ENCODE measurements at places on chromosomes 7 and 10.

DNA sequence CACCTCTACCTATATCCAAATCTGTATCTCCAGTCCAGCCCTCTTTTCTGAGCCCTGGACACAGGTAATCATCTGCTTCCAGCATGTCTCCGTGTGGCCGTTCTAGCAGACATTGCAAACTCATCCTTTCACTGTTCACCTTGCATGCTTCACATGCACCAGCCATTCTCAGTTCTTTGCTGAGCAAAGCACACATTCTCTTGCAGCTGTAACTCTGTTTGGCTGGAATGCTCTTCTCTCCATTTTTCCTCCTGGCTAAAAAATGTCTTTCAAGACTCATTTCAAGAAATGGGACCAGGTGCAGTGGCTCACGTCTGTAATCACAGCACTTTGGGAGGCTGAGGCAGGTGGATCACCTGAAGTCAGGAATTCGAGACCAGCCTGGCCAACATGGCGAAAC, 40.3 kb upstream of the NRF1 start:
- no peak for DNase-seq

DNA sequence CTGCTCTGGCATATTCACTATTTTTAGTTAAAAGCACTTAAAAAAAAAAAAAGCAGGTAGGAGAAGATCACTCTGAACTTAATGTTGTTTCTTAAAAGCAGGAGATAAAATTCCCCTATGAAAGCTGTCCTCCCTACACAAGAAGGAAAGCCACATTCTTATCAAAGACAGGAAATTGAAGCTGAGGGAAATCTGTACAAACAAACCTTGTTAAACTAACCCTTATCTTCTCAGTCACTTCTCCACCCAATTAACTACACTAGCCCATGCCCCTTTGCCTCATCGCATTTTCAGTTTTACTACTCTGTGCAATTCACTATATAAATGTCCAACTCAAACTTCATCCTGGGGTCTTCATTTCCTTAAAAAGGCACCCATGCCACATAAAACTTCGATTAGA, 2.7 kb upstream of the CDCA7L start:
- no peak for DNase-seq

GRCh38 chr10:126014309-126014708, 117.9 kb downstream of the FANK1 start:
- DNase-seq: no peak

DNA sequence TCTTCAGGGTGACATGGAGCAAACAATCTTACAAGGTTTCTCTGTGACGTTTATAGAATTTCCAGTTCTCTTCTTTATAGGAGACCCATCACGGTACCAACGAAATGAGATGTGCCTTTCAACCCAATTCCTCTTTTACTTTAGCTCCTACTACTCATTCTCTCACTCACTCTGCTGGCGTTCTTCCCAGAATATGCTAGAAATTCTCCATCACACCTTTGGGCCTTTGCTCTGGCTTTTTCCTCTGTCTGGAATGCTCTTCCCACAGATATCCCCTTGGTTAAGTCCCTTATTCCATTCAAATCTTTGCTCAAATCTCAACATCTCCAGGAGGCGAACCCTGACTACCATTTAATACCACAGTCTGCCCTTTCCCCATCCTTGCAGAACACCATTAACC, 39.0 kb downstream of the SEMA3C start:
- DNase-seq: no peak

- DNase-seq: peak; percentile 83
These were observed 11.5 kb upstream of the SP8 start for GRCh38 chr7:20798081-20798693.

GRCh38 chr7:104928721-104929400, 85.1 kb upstream of the KMT2E start:
- no peak for DNase-seq

DNA sequence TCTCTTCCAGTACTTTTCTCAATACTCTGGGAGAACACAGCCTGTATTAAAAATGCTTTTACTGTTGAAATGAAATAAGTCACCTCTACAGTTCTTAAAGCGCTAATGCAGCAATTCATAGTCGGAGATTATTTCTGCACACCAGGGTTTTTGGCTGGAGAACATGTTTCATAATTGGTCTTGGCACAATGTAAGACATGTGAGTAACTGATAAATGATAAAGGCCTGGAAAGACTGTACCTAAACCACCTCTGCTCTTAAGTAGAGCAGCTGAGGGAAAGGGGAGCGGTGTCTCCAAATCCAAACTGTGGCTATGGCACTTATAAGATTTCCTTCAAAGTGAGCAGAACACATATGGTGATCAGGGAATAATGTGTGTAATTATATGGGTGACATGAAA, 390.3 kb upstream of the MBL2 start:
- no peak for DNase-seq

- no peak for DNase-seq
These were observed 59.8 kb downstream of the DNAJC1 start for GRCh38 chr10:21943633-21944265.

- DNase-seq: no peak
These were observed 4.5 kb upstream of the HKDC1 start for GRCh38 chr10:69215405-69216171.

GRCh38 chr10:3472287-3473051, 299.9 kb upstream of the PITRM1 start:
- no peak for DNase-seq

GRCh38 chr10:131833446-131834080, 67.2 kb upstream of the PPP2R2D start:
- DNase-seq: no peak

DNA sequence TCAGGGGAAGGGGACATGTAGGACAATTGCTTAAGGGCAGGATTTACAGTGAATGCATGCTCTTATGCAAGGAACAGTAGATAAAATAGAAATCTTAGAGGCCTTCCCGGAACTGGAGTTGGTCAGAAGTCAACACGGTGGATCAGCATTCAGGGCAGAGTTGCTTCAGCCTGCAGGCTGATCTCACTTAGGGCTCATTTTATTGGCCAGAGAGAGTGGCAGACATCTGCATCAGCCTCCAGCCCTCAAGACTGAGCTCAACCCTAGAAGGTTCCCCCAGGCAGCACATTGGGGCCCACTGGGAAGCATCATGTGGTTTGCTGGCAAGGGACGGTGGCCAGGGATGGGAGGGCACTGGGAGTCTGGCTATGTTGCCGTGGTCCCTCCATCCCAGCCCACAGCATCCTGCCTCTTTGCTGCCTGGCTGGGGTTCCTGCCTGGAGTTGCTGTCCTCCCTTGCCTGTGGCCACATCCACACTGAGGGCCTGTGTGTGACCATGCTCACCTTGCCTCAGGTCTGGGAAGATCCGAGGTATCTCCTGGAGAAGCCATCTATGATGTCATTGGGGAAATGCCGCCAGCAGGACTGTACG, 13.0 kb downstream of the SCART1 start:
- DNase-seq: no peak

GRCh38 chr7:47576866-47577306, 5.0 kb downstream of the TNS3 start:
- DNase-seq: no peak

DNA sequence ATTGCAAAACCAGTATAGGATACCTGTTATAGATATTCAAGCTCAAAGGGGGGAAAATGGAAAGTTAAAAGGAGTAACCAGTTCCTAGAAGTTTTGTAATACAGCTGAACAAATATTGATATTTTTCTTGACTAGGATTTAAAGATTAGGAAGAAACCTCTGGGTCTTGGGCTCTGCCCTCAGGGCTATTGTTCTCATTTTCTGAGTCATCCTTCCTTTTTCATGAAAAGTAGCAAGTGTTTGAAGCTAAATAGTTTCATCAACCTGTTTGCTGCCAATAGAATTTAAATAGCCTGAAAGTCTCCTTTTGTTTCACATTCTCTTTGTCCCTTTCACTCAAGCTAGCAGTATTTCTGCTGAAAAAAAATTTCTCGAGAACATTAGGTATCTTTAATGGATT, 1061.1 kb upstream of the GHITM start:
- DNase-seq: no peak

- DNase-seq: no peak
These were observed 374.6 kb upstream of the ADARB2 start for GRCh38 chr10:2111965-2112364.

DNA sequence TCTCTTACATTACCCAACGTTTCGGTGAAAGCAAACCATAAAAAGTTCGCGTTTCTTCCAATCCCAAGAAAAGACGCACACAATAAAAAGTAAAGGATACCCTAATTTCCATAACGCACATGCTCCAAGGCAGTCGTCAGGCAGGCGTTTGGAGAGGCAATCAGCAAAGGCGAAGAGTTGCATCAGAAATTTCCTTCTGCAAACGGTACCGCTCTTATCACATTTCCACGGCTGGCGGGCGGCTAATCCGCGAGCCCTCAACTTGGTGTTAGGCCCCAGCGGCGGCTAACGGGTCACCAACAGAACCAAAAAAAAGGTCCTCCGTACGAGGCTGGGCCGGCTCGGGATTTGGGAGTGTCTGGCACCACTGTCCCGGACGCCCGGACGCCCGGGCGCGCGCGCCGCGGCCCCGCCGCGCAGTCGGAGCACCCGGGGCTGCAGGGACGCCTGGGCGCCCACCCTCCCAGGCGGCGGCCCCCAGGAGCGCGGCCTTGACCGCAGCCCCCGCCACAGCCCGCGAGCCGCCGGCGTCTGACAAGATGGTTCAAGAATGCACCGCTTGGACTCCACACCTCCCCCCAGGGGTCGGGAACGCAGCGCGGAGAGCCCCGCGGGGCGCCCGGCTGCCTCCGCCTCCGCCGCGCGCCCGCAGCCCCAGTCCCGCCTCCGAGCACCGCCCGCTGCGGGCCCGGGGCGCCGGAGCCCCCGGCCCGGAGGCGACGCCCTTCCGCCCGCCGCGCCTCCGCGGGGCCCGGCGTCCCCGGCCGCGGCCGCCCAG, 9.8 kb upstream of the GRB10 start:
- peak; percentile 57 for DNase-seq

GRCh38 chr10:635088-635861, 54.2 kb downstream of the DIP2C start:
- DNase-seq: no peak

Measured in HAP-1 (cell line).